Mesendoderm (in vitro differentiated cells): ENCODE measurements at places on chromosomes 4 and X.

- no peak for DNase-seq
Measured at GRCh38 chrX:19686876-19687275, 171.6 kb upstream of the MAP3K15 start.

DNA sequence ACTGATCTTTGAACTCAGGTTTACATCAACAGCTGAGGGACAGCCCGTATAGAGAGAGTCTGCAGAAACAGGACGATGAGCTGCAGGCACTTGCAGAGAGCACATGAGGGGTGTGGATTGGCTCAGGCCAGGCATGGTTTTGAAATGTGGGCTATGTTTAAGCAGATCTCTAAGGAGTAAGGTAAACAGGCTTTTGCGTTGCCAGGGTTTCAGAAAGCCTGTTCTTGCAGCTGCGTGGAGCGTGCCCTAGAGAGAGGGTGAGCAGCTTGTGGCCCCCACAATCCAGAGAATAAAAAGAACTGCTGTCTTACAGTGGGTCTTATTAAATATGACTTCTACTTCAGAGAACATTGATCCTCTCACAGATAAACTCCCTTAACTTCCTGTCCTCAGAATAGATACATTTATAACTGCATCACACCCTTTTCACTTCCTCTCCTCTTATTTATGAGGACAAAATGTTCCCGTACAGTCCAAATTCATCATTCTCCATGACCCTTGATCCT is 64.1 kb downstream of the TMA16 start:
- DNase-seq = no peak

- peak; percentile 6 for DNase-seq
Measured at GRCh38 chr4:79088946-79089691, 149.9 kb upstream of the PAQR3 start.

DNA sequence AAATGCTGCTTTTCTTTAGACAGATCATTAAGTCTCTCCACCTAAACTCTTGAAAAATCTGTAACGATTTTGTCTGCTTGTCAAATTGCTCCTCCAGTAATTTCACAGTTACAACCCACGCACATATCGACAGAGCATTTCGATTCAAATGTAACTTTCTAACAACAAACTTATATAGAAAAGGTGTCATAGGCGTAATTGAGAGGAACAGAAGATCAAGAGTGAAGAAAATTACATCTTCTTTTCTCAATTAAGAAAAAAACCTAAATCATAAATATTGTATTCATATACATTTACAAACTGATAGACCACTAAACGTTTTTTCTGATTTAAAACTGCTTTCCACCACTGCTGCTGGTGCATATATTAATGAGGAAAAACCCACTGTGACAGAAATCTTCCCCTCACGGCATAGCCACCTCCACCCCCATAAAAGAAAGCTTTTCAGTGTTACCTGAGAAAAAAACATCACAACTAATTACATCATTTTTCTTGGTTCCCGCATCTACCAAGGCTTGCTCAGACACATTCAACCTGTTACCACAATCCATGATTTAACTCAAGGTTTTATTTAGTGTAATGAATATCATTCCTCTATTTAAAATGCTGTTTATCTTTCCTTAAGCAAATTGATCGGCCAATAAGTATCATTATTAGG is 1.9 kb downstream of the GPM6A start:
- DNase-seq = no peak

- DNase-seq = no peak
Measured at GRCh38 chrX:13955975-13956374, 73.7 kb downstream of the GEMIN8 start.

DNA sequence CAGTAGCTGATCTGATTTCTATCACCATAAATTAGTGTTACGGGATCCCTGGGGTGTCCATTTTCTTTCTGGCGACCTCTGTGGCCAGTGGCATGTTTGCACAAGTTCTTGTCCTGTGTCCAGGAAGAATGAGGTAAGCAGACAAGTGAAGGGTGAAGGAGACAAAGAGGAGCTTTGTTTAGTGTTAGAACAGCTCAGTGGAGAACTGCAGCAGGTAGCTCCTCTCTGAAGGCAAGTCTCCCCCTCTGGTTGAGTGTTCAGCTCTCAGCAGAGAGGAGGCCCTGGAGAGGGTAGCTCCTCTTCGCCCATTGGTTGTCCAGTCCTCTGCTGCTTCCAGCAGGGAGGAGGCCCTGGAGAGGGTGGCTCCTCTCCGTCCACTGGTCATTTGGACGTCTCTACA is 47.2 kb downstream of the DMP1 start:
- DNase-seq = peak; percentile 14

DNA sequence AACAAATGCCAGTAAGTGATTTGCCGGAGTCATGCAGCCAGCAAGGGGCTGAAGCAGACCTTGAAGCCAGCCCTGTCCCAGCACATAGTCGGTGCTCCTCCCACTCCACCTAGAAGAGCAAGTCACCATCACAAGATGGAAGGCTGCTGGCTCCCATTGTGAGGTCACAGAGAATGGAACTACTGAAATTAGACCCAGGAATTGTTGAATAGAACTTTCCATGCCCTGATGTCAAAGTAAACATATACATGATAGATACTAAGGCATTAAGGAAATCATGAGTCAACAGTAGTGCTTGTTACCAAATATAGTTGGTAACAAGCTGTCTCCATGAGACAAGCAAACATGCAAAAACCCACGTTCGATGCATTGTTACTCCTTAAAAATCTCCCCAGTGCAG is 177.1 kb upstream of the MID1 start:
- DNase-seq = peak; percentile 1

DNA sequence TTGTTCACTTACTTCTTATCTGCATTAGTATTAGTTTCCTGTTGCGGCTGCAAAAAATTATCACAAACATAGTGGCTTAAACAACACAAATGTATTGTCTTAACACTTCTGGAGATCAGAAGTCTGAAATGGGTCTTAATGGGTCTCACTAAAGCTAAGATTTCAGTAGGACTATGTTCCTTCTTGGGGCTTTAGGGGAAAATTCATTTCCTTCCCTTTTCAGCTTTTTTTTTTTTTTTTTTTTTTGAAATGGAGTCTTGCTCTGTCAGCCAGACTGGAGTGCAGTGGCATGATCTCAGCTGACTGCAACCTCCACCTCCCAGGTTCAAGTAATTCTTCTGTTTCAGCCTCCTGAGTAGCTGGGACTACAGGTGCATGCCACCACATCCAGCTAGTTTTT is 78.1 kb upstream of the KLF3 start:
- no peak for DNase-seq

DNA sequence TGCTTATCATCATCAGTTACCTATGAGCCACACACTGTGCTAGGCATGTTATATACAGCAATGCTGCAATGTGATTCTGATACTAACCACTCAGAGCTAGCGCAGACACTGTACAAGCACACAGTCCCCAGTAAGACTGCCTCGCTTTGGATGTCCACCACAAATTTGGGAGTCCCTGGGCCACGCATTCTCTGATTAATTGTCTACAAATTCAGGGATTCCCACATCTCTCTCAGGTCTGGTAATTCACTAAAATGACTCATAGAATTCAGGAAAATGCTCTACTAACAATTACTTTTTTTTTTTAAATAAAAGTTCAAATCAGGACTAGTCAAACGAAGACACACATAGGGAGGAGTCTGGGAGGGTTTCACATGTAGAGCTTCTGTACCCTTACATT is 652.1 kb upstream of the AADAT start:
- DNase-seq = no peak

GRCh38 chrX:135984791-135985156 is 461 bp upstream of the SLC9A6 start:
- DNase-seq = no peak

DNA sequence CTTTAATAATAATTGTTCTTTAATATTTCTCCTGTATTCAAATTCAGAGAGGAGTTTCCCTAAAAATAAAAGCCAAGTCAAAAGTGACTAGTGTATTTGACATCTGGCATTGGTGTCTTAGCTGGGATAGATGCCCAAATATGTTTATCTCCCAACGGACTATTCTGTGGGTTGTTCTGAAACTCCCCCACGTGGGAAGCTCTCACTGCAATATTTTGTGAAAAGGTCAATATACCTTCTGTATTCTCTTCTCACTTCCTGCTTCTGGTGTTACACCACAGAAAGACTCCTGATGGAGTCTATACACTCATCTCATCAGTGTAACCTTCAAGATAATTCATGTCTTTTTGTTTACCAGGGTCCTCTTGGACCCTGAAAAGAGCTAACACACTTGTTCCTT is 2052.8 kb upstream of the TENM3 start:
- DNase-seq = no peak

- DNase-seq = no peak
Measured at GRCh38 chr4:171565130-171565788, 247.9 kb upstream of the GALNTL6 start.

DNA sequence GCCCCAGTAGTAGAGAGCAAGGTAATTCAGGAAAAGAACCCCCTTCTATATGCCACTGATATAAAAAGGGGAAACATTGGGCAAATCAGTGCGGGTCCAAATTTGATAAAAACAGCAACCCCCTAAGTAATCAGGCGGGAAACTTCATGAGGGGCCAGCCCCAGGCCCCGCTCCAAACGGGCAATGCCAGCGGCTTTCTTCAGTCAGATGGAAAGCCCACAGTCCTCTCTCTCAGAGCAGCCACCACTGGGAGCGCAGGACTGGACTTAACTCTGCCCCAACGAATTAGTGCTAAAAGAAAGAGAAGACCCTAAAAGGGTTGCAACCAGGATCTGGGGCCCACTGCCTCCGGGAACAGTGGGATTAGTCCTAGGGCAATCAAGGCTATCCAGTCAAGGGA is 9.9 kb downstream of the MAGEA11 start:
- no peak for DNase-seq
